ENCODE measurements at places on chromosomes 16 and 17.

DNA sequence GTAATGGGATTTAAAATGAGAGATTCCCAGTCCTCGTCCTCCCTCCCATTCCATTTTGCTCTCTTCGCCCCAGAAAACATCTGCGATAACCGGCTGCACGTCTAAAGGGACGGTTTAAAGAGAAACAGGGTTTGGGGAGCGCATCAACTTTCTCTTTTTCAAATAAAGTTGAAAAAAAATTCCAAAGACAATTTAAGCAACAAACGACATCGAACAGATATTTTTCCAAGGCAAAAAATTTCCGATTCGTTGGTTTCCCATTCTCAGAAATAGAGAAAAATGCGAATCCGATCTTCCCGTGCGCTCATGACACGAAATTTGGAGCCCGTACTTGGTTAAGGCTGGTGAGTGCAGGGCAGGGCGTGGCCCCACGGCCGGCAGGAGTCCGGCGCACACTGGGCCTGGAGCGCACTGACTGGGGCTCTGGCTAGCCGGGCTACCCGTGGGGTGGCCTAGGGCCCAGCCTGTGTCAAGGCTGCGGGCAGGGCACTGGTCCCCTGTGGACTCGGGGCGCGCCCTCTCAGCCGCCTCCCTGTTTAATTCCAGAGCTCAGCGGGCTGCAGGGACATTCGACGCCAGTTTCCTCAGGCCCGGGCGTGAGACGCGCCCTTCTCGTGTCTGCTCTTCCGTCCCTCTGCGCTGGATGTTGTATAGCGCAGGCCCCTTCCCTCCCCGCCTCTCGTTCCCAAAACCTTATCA is 17.9 kb upstream of the ZFHX3 start:
- no peak for DNase-seq

DNA sequence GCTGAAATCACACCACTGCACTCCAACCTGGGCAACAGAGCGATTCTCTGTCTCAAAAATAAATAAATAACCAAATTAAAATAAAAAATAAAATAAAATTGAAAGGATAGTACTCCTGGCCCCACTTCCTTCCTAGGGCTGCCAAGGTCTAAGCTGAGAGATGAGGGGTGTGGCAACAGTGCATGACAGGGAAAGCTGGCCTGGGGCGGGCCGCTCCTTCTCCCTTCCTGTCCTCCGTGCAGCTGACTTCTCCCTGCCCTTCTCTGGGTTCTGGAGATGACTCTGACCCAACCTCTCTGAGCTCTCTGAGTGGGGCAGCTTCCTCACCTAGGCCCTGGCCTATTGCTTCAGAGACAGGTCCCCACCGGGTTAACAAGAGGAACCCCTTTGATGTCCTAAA is 8.7 kb upstream of the SLC25A39 start:
- no peak for DNase-seq

GRCh38 chr16:58331024-58331707 is 36.3 kb upstream of the PRSS54 start:
- no peak for DNase-seq

DNA sequence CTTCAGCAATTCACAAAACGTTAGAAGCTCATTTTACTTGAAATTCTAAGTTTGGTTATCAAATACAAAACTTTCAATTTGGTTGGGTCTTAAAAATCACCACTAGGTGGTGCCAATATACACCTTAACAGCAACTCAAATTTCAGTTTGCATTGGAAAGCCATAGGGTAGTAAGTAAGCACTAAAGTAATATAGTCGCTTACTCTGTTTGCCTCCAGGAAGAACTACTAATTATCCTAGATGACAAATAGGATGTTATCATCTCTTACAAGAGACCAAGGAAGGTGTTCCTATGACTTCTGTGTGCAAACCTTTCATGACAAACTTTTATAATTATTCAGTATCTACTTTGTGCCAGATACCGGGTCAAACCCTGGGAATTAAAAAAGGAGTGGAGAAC is 93.3 kb downstream of the MYO1D start:
- peak; percentile 1 for DNase-seq

GRCh38 chr16:67006930-67007658 is 18.7 kb downstream of the CES4A start:
- DNase-seq: no peak

- DNase-seq: peak; percentile 62
These were observed 12.3 kb downstream of the GPR142 start for GRCh38 chr17:74379495-74380085.

- no peak for DNase-seq
These were observed 12.0 kb downstream of the RARA start for GRCh38 chr17:40320756-40321523.

DNA sequence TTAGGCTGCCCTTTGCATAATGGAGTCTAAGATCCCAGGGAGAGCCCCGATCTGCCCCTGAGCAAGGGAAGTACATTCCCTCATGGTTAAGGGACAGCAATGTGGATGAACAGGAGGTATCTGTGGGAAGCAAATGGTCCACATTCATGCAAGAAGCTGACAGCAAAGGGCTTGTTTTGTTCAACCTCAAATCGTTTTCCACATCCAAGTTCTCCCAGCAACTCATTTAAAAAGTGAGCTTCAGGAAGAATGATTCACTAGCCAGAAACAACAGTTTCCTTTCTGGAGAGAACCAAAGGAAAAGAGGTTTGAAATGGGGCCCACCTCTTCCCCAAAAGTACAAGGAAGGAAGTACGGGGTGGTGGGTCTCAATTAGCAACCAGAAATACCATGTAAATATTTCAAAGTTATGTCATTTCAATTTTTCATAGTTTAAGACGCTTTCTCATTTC is 9.4 kb downstream of the HSPB9 start:
- DNase-seq: no peak

- no peak for DNase-seq
These were observed 78.5 kb downstream of the WWOX start for GRCh38 chr16:78177987-78178386.

DNA sequence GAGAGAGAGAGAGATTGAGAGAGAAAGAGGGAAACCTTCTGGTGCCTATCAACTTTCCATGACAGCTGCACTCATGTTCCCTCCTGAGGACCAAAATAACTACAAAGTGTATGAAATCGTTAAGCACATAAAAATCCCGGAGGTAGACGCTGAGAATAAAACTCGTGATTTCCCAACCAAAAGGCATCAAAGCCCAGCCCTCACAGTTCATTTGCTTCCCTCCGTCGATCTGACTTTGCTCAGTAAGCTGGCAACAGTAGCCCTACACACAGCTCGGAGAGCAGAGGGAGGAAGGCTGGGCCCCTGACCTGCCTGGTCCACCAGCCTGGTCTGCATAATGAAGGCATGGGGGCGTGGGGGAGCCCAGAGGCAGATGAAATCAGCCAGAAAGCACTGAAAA is 273.9 kb upstream of the ZFHX3 start:
- no peak for DNase-seq

DNA sequence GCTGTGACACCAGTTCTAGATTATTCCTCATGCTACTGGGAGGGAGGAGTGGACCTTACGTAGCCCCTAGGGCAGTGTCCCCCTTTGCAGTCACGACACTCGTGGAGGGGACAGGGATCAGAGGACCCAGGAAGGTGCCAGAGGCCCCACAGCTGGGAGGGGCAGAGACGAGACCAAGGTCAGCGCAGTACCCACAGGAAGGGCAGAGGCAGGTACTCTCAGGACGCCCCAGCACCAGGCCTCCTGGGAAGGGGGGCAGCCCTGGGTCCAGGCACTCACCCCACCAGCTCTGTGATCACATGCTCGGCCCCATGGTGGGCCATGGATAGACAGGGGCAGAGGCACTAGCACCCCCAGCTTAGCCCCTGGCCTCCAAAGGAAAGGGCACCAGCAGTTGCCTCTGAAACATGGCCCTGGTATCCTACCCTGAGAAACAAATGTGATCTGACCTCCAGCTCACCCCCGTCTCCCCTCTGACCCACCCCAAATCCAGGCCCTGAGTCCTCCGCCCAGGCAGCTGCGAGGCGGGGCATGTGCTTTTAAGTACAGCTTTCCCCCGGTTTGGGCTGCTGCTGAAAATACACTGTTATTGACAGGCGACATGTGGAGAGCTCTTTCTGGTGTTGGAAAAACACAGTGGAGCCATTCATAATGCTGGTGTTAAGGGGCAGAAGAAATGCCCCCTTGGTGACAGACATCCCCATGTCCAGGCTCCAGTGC is 361.9 kb downstream of the C16orf95 start:
- DNase-seq: no peak

GRCh38 chr16:47375423-47375822 is 85.4 kb downstream of the ITFG1 start:
- no peak for DNase-seq

DNA sequence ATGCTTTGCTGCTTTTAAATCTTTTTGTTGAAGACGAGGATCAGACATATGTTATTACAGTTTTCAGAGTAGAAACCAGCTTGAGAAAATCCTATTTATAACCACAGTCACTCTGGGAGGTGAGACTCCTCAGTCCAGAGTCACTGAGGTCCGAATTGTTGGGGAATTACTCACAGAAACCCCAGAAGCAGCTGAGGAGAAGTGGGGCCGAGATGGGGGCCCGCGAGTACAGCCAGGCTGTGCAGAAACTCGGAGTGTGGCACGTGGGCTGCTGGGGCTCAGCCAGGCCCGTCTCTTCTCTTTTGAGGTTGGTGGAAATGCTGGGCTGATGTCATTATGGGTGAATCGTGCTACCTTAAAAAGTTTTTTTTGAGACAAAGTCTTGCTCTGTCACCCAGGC is 14.4 kb upstream of the GNG13 start:
- no peak for DNase-seq

- DNase-seq: no peak
These were observed 16.8 kb upstream of the ETV4 start for GRCh38 chr17:43562679-43563599.

DNA sequence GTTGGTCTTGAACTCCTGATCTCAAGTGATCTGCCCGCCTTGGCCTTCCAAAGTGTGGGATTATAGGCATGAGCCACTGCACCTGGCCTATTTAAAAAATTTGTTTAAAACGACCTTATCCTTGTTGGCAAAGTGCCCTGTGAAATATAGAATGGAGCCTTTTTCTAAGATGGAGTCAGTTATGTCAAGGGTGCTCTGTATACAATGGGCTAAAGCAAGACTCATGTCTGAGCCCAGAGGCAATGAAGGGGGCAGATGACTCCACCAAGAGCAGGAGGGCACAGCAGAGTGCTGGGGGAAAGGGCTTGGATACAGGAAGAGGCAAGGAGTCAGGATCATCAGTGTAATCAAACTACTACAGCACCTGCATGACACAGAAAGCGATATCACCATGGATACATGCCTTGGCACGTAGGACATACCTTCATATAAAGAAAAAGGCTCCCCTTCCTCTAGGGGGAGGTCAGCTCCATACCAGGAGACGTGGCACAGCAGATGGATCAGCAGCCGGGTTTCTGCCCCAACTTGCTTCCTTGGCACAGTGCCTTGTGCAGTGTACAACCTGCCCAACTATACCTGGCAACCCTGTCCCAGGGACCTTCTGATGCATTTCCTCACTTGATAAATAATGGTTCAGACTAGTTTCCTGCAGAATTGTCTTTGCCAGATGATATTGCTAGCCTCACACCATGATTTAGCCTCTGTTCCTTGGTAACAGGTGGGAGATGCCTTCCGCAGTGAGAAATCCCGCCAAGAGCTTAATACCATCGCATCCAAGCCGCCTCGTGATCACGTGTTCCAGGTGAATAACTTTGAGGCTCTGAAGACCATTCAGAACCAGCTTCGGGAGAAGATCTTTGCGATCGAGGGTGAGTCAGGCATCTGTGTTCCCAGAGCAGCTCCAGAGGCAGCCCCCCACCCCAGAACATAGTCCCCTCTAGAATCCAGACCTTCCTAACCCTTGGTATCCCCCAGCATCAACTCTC is 15.3 kb downstream of the ITGAM start:
- no peak for DNase-seq
